Bronchial epithelial cell (primary cell): ENCODE measurements at places on chromosomes 2 and 18.
A peak's percentile ranks its signal among the peaks of the same experiment; 100 is the strongest.

DNA sequence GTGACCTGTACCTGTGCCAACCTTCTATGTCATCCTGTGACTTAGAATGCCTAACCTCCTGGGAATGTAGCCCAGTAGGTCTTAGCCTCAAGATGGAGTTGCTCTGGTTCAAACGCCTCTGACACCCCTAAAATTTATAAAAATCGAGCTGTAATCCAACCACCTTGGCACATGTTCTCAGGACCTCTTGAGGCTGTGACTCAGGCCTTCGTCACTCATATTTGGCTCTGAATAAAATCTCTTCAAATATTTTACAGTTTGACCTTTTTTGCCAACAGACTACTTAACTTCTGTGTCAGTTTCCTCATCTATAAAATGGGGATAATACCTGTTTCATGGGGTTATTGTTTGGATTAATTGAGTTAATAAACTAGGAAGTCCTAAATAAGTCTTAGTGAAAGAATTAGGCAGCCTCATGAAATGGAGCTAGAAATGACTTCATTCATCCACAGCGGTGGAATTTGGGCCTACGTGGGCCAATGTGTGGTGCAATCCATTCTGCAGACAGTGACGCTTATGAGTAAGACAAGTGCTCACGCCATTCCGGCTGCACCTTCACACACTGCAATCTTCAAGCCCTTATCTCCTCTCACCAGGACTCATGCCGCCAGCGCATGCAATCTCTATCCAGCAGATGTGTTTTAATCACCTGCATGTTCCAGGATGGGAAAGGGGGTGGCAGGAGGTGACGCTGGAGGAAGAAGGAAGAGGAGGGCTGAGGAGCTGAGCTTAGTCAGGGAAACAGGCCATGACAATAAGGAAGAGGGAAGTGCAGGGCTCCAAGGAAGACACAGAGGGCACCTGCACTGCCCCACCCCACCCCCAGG lies 2.0 kb upstream of the UBE2F start:
- DNase-seq = peak; percentile 95

DNA sequence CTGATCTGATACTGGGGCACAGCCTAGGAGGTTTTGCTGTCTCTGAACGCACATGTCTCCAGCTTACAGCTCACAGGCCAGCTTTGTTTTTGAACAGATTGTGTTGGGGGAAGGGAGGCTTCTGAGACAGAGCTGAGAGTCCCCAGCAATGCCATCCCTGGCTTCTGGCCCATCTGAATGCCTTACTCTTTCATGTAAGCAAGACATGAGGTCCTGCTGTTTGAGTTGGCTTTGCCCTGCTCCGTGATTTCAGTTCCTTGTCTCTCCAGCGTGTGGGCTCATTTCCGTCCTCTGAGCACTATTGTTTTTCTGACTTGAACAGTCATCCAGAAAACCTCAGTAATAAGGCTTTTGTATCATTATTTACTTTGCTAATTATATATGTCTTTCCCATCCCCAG lies 194.9 kb upstream of the TNP1 start:
- DNase-seq = peak; percentile 16

- DNase-seq = no peak
Measured at GRCh38 chr18:5196253-5197031, 615 bp downstream of the AKAIN1 start.

GRCh38 chr18:45275367-45276113 lies 339.7 kb upstream of the SLC14A2 start:
- DNase-seq = peak; percentile 49

GRCh38 chr2:18922276-18922675 lies 332.9 kb upstream of the NT5C1B start:
- DNase-seq = no peak

- DNase-seq = no peak
Measured at GRCh38 chr2:49255409-49255971, 101.2 kb upstream of the FSHR start.
